Activated T-cell treated with anti-CD3 and anti-CD28 coated beads for 24 hours (primary cell): ENCODE measurements at places on chromosomes 5 and 9.

DNA sequence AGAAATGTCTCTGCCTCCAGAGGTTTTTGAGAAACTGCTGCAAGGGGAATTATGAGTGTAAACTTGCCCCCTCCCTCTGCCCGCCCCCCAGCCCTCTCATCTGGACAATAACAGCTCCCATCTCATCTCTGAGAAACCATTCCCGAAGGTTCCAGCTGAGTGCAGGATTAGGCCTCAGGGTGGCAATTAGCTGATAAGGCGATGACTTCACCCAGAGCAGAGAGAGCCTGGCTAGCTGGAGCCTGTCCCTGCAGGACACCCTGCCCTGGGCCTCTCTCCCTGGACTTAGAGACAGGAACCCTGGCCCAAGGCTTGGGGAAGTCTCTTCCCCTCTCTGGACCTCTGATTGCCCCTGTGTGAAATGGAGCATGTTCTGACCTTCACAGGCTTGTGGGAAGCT lies 45.7 kb upstream of the HAND1 start:
- no peak for DNase-seq

DNA sequence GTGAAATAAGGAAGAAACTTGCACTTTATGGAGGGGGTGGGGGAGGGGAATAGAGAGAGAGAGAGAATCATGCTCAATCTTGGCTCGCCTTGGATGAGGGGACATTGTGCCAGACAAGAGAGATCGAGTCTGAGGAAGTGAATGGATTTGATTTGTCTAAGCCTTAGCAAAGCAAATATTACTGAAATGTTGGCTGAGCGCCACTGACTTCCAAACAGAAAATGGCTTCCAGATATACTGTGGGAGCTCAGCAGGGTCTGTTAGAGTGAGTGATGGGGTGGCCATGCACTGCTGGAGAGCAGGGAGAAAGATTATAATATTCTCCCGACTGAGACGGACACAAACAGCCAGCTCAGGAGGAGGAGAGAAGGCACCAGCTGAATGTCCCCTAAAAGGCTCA lies 34.5 kb downstream of the BRINP1 start:
- no peak for DNase-seq

DNA sequence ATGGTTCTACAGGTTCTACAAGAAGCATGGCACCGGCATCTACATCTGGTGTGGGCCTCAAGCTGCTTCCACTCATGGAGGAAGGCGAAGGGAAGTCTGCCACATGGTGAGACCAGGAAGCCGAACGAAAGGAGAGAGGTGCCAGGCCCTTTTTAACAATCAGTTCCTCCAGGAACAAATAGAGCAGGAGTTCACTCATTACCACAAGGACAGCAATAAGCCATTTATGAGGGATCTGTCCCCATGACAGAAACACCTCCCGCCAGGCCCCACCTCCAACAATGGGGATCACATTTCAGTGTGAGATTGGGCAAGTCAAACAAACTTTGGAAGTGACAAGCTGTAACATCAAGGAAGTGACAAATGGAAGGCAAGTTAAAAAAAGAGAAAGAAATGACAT lies 95.5 kb upstream of the PTPN3 start:
- DNase-seq, result no peak

GRCh38 chr5:136001466-136001981 lies 27.3 kb upstream of the TGFBI start:
- no peak for DNase-seq

DNA sequence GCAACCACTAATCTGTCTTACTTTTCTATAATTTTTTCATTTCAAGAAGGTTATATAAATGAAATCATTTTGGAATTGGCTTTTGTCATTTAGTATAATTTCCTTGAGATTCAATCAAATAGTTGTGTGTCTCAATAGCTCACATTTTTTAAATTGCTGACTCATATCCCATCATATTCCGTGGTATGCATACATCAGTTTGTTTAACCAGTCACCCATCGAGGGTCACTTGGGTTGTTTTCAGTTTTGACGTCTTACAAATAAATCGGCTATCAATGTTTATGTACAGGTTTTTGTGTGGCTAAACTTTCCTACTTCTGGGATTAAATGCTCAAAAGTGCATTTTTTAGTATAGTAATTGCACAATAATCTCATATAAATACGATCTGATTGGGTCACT lies 185.5 kb downstream of the TAF11L14 start:
- DNase-seq, result no peak

GRCh38 chr5:29547236-29547865 lies 1646.1 kb upstream of the CDH6 start:
- no peak for DNase-seq

- DNase-seq, result no peak
Observed at GRCh38 chr9:134632329-134632728, 9.3 kb upstream of the COL5A1 start.

DNA sequence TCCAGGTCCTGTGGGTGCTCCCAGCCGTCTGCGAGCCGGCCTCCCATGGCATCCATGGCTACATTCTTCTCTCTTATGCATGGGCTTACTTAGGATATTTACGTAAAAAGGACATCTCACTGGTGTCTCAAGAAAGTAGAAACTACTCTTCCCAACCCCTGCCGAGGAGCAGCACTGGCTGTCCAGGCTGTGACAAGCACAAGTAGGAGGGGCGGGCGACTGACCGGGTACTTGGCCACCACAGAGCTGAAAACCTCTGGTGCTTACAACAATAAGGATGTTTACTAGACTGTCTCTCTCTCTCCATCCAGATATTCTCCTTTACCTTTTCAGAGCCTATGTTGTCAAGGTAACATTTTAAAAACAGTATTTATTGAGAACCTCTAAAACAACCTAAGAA lies 56.3 kb upstream of the TBC1D9B start:
- DNase-seq, result no peak

DNA sequence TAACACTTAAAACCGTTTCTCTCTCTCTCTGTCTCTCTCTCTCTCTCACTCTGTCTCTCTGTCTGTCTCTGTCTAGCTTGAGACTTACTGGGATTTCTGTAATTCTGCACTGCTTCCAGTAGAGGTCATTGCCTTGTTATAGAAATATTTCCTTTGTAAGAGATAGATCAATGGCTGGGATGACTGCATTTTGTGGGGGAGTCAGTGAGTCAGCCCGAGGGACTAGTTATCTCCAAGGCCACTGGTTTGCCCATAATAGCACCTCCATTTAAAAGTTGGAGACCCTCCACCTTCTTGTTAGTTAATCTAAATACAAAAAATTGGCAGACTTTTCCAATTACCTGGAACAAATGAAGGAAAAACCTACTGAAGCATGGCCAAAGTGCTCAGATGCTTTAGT lies 547.2 kb downstream of the LRRC70 start:
- DNase-seq, result no peak

DNA sequence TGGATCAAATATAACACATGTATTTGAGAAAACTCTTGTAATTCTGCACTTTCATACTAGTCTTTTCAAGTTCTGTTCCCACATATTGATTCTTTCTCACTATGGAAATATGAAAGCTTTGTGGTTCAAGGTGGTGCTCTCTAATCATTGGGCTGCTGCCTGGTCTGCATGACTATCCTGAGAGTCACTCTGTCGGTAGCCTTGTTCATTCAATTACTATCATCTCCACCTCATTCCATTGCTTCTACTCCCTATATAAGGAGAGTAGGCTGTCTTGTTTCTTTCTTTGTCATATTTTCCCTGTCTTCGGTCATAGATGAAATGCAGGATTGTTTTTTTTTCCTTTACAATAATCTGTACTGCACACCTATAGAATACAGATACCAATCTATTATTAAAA lies 341.4 kb upstream of the ACTBL2 start:
- no peak for DNase-seq

DNA sequence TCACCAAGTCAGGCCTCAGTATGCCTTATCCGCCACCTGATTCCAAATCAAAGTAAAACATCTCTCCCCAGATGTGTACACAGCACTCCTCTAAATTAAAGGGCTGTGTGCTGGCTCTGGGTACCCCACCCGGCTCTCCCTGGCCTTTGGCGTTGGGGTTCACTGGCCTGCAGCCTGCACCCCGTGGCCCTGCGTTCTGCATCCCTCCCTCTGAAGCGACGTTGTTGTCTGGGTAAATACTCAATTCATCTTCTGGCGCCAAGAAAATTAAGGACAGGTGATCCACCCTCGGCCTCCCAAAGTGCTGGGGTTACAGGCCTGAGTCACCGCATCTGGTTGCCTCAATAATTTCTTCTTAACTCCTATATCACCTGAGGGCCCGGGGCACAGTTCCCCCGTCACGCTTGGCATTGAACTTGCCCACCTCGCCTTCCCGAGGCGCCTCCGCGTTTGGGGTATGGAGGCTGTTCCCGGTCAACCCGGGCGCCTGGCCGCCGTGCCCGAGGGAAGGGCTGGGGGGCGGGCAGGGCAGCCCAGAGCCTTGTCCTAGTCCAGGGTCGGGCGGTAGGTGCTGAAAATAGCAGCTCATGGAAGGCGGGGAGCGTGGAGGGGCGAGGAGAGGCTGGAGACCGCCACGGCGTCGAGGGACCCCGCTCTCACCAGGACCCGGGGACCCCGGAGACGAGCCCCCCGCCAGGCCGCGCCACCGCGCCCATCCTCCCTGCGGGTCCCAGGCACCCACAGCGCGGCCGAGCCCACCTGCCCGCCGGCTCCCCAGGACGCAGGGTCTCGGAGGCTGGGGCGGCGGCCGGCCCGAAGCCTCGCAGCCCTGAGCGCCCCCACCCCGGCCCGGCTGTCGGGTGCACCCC lies 531 bp downstream of the ABO start:
- DNase-seq, result no peak

GRCh38 chr5:181217803-181218062 lies 5.3 kb upstream of the TRIM41 start:
- DNase-seq, result no peak

DNA sequence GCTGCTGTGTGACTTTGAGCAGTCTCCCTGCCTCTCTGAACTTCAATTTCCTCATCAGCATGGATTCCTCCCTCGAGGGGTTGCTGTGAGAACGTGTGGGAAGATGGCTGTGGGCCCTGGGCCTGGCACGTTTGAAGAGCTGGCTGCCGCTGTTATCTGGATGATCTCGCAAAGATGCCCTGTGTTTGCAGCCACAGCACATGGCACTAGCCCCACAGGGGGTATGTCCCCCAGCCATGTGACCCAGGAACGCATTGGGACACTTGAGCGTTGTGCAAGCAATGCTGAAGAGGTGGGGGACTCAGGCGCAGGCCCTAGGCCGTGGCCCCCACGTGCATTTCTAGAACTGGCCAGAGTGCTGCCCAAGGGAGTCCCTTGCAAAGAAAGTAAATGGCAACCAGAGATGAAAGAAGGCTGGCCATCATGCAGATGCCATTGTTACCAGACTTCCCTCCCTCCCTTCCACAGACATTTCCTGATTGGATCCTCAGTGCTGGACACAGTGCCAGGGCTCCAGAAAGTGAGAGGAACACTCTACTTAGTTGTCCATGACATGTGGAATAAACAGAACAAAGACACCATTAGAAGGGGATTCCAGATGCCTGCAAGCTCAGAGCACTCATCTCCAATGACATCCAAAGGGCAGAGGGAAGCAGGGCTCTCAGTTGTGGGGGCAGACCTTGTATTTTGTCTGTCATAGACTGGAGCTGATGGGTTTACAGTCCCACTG lies 65.1 kb upstream of the NEURL1B start:
- DNase-seq, result no peak
